H9 (cell line): ENCODE measurements at places on chromosomes 16 and 17. TPM values are rescaled to one million over a fixed set of nuclear protein-coding genes. Genes with fewer than 3 reads are reported as not detected.
A peak's percentile ranks its signal among the peaks of the same experiment; 100 is the strongest.

- no peak for DNase-seq
These were observed 85.1 kb downstream of the SOCS1 start for GRCh38 chr16:11170696-11171447.

DNA sequence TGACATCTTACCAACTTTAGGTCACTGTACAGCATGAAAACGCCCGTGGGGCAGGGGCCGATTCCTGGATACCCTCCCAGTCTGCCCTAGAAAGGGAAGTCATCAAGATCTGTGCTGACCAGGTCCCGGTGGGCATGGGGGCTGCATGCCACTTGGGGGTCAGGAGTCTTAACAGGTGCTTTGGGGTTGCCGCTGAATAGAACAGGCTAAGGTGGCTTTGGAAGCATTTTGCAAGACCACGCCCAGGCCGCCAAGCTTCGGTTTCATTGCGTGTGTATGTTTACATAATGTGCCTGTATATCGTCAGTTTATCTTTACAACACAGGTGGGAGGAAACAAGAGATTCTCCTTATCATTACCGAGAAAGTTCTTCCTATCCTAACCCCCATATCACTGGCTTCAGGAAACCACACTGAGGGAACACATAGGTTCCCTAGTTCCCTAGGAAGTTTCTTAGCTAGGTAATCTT lies 13.3 kb upstream of the USP36 start:
- DNase-seq, result no peak

CHST6 gene
- total RNA-seq, result 20.7 and 20.8 TPM in 2 replicates

UMOD gene
- total RNA-seq, result not detected in 2 replicates

- no peak for DNase-seq
These were observed 33.9 kb downstream of the BAHCC1 start for GRCh38 chr17:81428948-81429774.

DNA sequence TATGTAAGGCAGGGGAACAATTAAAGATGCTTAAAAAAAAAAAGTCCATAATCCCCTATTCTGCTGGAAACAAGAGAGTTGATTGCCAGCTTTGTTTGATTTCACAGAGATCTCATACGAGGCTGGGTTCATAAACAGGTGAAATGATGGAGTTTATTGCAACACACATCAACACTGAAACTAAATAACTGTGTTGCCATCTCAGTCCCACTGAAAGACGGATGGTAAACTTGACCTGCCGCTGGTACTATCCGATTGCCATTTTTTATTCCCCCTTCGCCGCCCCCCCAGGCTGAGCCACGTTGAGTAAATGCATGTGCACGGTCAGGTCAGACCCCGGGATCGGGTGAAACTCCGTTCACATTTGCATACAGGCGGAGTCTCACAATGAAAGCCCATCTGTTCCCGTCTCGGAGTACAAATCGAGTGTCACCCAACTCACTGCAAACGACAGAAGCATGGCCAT lies 119.2 kb downstream of the SKAP1 start:
- DNase-seq, result peak; percentile 39

DNA sequence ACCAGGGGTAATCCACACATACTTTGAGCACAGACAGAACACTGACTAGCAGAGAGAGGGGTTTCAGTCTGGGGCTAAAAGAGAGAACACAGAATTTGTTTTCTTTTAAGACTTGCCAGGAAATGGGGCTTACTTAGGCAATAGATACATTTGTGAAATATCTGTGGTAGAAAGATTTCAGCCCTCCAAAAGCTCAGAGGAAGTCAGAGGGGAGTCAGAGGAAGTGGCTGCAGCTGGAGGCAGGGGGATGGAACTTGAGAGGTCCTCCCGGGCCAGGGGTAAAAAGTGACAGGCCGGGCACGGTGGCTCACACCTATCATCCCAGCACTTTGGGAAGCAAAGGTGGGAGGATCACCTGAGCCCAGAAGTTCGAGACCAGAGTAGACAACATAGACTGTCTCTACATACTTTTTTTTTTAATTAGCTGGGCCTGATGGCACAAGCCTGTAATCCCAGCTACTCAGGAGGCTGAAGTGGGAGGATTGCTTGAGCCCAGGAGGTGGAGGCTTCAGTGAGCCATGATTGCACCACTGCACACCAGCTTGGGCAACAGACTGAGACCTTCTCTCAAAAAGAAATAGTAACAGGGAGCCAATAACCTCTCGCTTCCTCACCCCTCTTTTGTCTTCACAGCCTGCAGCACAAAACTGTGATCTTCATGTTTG lies 49.9 kb downstream of the NLRC5 start:
- DNase-seq, result no peak

MEIOB gene
- 1.3 and 1.6 TPM in 2 replicates for total RNA-seq

DNA sequence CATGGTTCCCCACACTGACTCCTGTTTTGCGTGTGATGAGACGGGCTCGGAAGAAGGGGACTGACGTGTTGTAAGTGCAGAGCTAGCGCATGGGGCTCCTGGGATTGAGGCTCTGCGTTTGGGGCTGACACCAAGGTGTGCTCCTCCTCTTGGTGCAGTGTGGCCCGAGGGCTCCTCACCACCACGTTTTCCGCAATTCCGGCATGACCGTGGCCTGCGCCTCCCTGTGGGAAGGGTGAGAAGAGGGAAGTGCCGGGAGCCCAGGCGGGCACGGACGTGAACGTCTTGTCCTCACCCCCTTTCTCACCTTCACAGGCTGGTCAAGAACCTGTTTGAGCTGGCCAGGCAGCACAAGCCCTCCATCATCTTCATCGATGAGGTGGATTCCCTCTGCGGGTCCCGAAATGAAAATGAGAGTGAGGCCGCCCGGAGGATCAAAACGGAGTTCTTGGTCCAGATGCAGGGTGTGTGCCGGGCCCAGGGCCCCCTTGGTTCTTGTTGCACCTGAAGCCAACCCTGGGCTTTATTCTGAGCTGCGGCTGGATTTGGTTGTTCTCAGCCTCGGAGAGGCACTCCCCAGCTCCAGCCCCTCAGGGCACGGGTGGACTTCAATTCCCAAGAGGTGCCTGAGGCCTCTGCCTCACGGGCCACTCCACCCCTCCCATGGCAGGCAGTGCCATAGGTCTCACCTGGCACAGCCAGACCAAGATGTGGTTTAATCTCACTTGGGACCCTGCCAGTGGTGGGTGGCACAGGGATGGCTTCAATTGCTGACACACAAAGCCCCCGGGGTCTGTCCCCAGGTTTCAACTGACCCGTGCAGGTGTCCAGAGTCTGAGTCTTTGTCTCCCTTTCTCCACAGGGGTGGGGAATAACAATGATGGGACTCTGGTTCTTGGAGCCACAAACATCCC lies 8.9 kb downstream of the VPS4A start:
- no peak for DNase-seq

RBFOX1 gene
- 2.0 and 2.1 TPM in 2 replicates for total RNA-seq
